ENCODE measurements at places on chromosomes 3 and 15. TPM values are rescaled to one million over a fixed set of nuclear protein-coding genes. Genes with fewer than 3 reads are reported as not detected.

Gene STXBP5L
- total RNA-seq: 1.3 TPM

Gene ANKDD1A
- total RNA-seq: 5.6 TPM

GRCh38 chr3:8978551-8978950 lies 15.3 kb upstream of the RAD18 start:
- H3K27me3 ChIP-seq: peaks cover 17% of the 10 kb centered on the region
- no peak overlapping the region for H3K27ac ChIP-seq
- H3K36me3 ChIP-seq: no peaks in the 10 kb centered on the region
- H3K4me1 ChIP-seq: no peaks in the 10 kb centered on the region

DNA sequence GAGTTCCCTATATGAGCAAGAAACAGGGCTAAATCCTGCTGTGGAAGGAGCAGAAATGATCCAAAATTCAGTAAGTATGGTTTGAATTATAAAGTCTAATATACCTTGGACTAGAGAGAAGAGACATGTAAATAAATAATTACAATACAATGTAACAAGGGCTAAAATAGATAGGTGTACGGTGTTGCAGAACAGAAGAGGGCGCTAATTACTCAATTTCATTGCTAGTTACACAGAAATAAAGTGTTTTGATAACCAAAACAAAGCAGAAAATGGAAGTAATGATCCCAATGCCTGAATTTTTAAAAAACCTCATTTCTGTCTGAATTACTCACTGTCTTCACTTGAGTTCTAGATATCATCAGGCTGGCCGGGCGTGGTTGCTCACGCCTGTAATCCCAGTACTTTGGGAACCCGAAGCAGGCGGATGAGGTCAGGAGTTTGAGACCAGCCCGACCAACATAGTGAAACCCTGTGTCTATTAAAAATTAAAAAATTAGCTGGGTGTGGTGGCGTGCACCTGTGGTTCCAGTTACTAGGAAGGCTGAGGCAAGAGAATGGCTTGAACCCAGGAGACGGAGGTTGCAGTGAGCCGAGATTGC lies 8.3 kb upstream of the PLCH1 start:
- no peaks in the 10 kb centered on the region for H3K36me3 ChIP-seq
- peak; percentile 35 for DNase-seq
- no peak overlapping the region for H3K4me3 ChIP-seq
- H3K27ac ChIP-seq: no peak overlapping the region
- H3K27me3 ChIP-seq: no peaks in the 10 kb centered on the region

DNA sequence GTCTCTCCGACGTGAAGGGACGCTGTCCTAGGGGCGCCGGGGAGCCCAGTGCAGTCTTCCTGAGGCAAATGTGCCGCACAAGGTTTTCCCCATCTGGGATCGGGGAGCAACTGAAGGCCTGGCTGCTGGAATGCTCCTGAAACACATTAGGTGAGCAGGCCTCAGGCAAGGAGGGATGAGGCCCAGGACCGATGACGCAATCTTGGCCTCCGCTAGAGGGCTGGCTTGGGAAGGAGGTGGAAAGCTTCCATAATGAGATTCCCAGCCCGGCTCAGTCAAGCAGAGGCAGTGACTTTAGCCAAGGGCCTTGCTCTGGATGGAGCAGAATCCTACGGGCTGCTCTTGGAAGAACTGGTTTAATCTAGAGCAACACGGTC lies 50.8 kb downstream of the CPN2 start:
- H3K4me3 ChIP-seq: no peak overlapping the region
- H3K27me3 ChIP-seq: no peaks in the 10 kb centered on the region
- no peak for DNase-seq
- no peaks in the 10 kb centered on the region for H3K36me3 ChIP-seq
- H3K27ac ChIP-seq: no peak overlapping the region

Gene SNAPC5
- 17.1 TPM for total RNA-seq

DNA sequence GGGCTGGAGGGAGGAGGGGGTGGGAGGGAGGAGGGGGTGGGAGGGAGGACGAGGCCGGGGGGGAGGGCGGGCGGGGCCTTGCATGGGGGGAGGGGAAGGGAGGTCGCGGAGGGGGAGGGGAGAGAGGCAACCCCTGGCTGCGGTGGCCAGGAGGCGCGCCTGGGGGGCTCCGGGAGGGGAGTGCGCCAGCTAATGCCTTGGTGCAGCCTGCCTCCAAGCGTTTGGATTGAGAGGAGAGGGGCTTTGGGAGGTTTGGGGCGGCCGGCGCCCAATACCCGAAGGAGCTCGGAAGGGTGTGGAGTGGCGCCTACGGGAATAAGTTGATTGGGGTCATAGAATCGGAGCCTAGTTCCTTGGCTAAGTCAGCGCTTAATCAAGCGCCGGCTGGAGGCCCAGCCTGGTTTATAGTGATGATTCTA lies 557 bp downstream of the TFG start:
- DNase-seq: peak; percentile 72
- no peaks in the 10 kb centered on the region for H3K27me3 ChIP-seq
- peak overlapping the region; percentile 87 for H3K4me3 ChIP-seq
- peaks cover 3% of the 10 kb centered on the region for H3K4me1 ChIP-seq
- peaks cover 23% of the 10 kb centered on the region for H3K36me3 ChIP-seq

Gene THUMPD3
- 84.9 TPM for total RNA-seq

GRCh38 chr3:31357451-31357850 lies 175.3 kb upstream of the STT3B start:
- DNase-seq: no peak
- no peaks in the 10 kb centered on the region for H3K36me3 ChIP-seq
- 0 out of 2 replicates have a peak, but pooled peaks cover 2% of the 10 kb centered on the region for H3K4me1 ChIP-seq
- H3K27me3 ChIP-seq: no peaks in the 10 kb centered on the region

DNA sequence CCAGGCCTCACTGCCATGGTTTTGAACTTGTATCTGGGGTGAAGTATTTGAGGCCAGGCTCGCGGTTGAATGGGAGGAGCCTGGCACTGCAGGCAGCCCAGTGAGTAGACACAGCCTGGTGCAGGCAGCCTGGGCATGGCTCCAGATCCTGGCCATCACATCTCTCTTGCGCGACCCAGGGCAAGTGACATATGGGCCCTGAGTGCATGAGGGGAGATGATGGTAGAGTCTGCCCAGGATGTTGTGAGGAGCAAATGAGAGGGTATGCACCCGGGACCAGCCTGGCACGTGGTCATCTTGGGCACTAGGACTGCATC lies 103.5 kb downstream of the TBC1D2B start:
- peak; percentile 38 for DNase-seq
- H3K4me3 ChIP-seq: no peak overlapping the region
- H3K27me3 ChIP-seq: no peaks in the 10 kb centered on the region

DNA sequence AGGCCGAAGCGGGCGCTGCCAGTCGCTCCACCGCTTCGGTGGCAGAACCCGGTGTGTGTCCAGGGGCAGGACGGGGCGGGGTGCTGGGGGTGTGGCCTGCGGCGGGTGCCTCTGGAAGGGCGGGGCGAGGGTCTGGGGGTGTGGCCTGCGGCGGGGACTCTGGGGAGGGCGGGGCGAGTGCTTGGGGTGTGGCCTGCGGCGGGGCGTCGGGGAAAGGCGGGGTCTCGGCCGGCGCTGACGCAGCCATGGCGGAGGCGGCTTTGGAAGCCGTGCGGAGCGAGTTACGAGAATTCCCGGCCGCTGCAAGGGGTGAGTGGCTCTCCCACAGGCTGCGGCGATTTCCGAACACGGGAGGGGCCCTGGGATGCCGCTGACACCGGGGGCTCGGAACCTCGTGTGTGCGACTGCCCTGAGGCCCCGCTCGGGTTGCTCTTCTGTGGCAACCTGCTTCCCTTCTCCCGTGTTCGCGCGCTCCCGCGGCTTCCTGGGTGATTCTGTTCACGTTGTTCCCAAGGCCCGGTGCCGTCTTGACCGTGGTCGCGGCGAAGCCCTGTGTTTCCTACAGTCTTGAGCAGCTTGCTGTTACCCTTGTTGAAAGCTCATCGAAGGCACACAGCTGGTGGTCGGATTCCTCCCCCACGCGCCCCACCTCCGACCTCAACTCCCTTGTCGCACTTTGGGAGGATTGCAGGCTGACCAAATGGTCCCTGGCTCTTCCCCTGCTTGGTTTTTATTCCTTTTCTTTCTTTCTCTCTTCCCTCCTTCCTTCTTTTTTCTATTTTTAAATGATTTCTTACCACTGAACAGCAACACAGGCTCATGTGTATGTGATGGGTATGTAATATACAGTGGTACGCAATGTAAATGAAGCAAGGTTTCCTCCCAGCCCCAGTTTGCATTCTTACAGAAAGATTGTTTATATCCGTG lies at the start of gene JMJD7:
JMJD7 (plus strand) TSS at position 213 of the 927 bp plus-strand sequence; CDS start at position 246, 33 bp downstream.
- peak; percentile 91 for DNase-seq
- H3K27ac ChIP-seq: peak within 1 kb of the TSS; percentile 53

GRCh38 chr3:66048051-66048395 lies 9.3 kb upstream of the MAGI1 start:
- no peaks in the 10 kb centered on the region for H3K27me3 ChIP-seq
- H3K27ac ChIP-seq: no peak overlapping the region
- no peaks in the 10 kb centered on the region for H3K4me1 ChIP-seq
- no peak for DNase-seq
- H3K36me3 ChIP-seq: no peaks in the 10 kb centered on the region

Gene ZBTB47
- total RNA-seq: 4.0 TPM

DNA sequence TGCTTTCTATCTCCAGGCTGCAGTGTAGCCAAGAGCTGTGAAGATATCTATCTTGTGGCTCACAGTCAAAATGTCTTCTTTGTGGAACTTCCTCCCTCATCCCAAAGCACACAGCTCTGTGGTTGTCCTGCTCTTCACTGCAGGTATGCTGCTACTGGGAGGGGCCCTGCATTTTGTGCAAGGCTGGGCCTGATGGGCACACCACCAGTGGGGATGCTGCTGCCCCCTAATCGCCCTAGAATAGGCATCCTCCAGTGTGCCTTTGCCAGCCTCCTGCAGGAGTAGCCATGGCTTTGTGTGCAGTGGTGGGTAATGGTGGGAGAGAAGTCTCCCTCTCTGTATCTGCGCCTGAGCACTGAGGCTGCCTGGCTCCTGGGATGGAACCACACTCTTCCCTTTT lies 297.3 kb downstream of the DOCK3 start:
- H3K4me1 ChIP-seq: no peaks in the 10 kb centered on the region
- DNase-seq: no peak
- no peaks in the 10 kb centered on the region for H3K27me3 ChIP-seq
- no peak overlapping the region for H3K27ac ChIP-seq
- no peaks in the 10 kb centered on the region for H3K36me3 ChIP-seq
- no peak overlapping the region for H3K4me3 ChIP-seq

DNA sequence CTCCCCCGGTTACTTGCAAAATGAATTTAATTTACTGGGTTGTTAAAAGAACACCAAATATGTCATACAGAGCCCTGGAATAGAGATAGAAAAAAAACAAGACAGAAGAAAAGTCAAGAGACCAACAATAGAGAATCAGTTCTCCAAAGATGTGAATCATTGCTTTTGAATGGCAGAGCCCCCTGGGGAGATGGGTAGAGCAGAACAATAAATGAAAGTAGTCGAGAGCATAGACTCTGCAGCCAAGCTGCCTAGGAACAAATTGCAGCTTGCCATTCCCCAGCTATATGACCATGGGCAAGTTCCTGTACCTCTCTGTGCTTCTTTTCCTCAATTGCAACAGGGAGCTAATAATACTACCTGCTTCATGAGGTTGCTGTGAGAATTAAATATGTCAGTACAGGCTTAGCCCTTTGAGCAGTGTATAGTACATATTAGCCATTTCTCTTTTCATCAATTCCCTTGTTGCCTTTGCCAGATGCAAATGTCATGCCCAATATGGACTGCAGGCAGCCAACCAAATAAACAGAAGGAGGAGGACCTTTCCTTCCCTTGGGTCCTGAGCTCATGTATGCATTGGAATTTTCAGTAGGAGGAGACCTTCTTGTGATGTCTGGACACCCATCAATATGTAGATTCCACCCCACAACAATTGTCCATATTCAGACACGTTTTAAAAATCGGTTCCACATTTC lies 25.0 kb upstream of the BFSP2 start:
- H3K27me3 ChIP-seq: no peaks in the 10 kb centered on the region
- no peaks in the 10 kb centered on the region for H3K36me3 ChIP-seq
- H3K27ac ChIP-seq: no peak overlapping the region
- H3K4me1 ChIP-seq: peaks cover 9% of the 10 kb centered on the region
- H3K4me3 ChIP-seq: no peak overlapping the region

GRCh38 chr15:41148065-41148464 lies 32.0 kb upstream of the INO80 start:
- H3K4me3 ChIP-seq: no peak overlapping the region
- H3K36me3 ChIP-seq: no peaks in the 10 kb centered on the region
- no peaks in the 10 kb centered on the region for H3K27me3 ChIP-seq
- DNase-seq: no peak

- H3K27ac ChIP-seq: no peak overlapping the region
- no peaks in the 10 kb centered on the region for H3K27me3 ChIP-seq
- no peak overlapping the region for H3K4me3 ChIP-seq
- DNase-seq: no peak
- H3K4me1 ChIP-seq: no peaks in the 10 kb centered on the region
These were observed 284.2 kb upstream of the ATP11B start for GRCh38 chr3:182508919-182509711.

DNA sequence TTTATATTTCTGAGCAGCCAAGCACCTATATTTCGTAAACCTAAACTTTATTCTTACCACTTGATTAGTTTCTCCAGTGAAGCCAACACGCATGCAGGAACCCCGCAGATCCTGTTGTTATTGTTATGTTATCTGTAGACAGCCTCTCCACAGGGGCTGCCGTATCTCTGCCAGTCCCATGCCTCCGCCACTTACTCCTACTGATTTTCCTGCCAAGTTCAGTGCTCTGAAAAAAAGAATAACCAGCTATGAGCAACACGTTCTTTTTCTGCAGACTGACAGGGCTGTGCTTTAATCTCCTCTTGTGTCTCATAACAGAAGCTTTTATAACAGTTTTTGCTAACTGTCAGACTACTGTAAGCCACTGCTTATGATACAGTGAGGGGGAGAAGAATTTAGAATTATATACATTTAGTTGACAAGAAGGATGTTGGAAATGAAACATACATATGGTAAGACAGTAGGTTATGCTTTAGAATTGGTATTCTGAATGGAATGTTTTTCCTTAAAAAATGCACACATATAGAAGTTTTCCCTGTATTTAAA lies 347.4 kb downstream of the SI start:
- DNase-seq: no peak
- no peaks in the 10 kb centered on the region for H3K36me3 ChIP-seq
- no peak overlapping the region for H3K27ac ChIP-seq
- no peaks in the 10 kb centered on the region for H3K27me3 ChIP-seq
- H3K4me1 ChIP-seq: no peaks in the 10 kb centered on the region

DNA sequence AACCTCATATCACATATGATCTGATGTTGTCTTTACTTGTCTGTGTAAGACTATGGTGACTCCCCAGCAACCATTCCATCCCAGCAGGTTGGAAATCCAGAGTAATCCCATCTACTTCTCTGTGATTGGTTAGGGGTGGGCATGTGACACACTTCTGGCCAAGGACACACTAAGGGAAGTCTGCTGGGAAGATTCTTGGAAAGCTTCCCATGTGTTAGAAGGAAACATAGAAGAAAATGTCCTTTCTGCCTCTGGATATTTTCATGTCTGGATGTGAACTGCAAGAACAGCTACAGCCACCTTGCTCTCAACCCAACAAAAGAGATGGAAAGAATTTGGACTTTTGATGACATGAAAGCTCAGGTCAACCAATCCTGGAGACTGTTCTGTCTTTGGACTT lies 2.6 kb upstream of the UBE2Q2 start:
- no peak overlapping the region for H3K4me3 ChIP-seq
- no peaks in the 10 kb centered on the region for H3K27me3 ChIP-seq
- H3K36me3 ChIP-seq: no peaks in the 10 kb centered on the region
- DNase-seq: no peak
- peaks cover 7% of the 10 kb centered on the region for H3K4me1 ChIP-seq

- H3K27ac ChIP-seq: no peak overlapping the region
- peaks cover 22% of the 10 kb centered on the region for H3K4me1 ChIP-seq
These were observed 315.9 kb upstream of the TGFBR2 start for GRCh38 chr3:30290479-30290878.

- no peaks in the 10 kb centered on the region for H3K4me1 ChIP-seq
- no peak for DNase-seq
- H3K36me3 ChIP-seq: no peaks in the 10 kb centered on the region
- H3K4me3 ChIP-seq: no peak overlapping the region
- H3K27me3 ChIP-seq: no peaks in the 10 kb centered on the region
These were observed 177.8 kb upstream of the CDIN1 start for GRCh38 chr15:36401586-36401966.
